ENCODE measurements at places on chromosomes 1 and 21.
A peak's percentile ranks its signal among the peaks of the same experiment; 100 is the strongest.

DNA sequence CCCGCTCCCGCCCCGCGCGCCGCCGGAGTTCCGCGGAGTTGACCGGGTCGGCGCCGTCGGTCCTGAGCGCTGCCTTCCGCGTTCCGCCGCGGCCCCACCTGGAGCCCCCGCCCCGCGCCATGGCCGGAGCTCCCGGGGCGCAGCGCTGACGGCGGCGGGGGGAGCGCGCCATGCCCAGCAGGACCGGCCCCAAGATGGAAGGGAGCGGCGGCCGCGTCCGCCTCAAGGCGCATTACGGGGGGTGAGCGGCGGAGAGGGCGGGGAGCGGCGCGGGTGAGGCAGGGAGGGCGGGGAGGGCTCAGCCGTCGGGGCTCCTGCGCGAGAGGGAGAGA lies 216 bp downstream of the PRKCZ start:
- DNase-seq, result no peak

DNA sequence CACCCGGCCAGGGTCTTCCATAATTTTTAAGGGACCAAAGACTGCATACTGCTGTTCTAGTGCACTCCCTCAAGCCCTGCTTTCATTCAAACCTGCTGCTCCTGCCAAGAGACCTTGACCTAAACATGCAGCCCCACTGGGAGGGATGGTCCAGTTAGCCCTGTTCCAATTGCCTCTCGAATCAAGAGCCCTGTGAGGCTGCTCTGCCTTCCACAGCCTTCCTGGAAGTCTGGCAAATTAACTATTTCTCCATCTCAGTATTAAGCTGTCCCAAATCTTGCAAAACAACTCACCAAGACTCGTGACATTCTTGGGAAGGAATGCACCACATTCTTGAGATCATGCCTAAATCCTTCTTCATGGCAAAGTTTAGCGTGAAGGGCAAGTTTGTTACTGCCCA lies 231.3 kb downstream of the C1orf94 start:
- no peak for DNase-seq

DNA sequence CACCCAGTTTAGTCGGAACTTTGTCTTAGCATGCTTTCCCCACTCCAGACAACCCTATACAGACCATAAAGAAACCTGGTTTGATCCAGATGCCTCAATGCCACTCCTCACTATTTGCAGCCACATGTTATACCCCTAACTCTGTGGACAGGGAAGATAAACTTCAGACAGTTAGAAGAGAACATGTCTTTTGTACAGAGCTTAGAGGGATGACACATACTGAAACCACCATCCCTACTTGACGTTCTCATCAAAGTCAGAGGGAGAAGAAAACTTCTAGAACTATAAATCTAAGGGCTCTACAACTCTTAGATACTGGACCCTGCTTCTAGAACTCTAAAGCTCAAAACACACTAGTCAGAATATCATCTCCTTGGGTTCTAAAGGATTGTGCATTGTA lies 3.7 kb downstream of the SYT6 start:
- no peak for DNase-seq

DNA sequence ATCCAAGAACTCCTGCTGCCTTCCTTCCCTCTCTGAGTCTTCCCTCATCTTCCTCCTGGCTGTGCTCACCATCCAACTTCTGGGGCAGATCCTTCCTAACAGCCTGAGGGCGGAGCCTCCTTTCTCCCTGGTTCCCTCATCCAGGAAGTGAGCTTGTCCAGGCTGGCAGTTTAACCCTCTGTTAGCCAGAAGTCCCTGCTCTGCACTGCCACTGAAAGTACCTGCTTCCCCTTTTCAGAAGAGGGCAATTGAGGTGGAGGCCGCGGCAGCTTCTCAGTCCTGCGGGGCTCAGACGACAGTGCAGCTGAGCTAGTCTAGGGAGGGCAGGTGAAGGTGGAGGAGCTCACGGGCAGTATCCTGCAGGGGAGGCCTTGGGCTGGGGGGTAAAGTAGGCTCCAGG lies 149.1 kb downstream of the FCRL5 start:
- peak; percentile 52 for DNase-seq

- DNase-seq, result no peak
Observed at GRCh38 chr21:17441370-17441769, 71.5 kb upstream of the CXADR start.

DNA sequence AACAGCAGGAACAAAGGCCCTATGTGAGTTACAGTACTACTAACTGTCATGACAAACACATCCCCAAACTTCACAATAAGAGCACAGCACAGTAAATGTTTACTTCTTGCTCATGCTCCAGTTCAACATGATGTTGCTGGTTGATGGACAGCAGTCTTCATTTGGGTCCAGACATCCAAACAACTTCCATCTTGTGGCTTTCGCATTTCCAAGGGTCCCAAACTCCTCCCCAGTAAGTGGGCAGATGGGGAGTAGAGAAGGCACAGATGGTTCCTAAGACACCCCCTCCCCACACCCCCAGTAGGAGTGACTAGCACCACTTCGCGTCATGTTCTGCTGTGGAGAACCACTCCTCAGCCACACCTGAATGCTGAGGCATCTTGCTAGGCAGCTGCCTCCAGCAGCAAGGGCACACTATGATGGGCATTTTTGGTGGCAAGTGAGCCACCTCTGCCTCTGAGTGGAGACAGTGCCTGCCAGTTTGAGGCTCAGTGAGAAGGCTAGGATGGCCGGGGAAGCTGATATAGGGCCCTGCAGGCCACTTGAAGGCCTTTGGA lies 32.7 kb upstream of the CD2 start:
- no peak for DNase-seq

DNA sequence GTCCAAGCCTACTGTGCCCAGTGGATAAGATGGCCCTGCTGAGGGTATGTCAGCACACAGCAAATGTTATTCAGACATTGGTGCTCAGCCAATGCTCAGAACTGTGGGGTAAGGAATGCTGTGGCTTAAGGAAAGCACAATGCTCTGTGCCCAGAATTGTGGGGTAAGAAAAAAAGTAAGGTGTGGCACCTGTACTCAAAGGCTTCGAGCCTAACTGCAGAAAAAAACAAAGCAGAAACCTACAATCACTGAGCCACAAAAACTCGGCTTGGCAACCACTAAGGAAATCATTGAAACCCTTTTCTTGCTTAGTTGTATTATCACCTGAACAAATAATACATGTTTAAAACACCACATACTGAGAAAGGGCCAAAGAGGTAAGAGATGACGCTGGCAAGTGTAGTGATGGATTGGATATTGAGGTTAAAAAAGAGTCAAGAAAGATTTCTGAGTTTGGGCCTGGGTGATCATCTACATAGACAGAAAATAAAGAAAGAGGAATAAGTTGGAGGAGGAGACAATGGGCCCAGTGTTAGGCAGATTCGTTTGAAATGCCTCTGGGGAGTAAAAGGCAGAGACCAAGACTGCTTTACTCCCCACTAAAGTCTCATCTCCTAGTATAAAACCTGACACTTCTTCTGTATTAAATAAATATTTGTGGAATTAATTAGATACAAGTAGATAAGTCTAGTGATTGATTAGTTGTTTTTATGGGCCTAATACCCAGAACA lies 25.9 kb upstream of the ATP1A1 start:
- DNase-seq, result no peak

DNA sequence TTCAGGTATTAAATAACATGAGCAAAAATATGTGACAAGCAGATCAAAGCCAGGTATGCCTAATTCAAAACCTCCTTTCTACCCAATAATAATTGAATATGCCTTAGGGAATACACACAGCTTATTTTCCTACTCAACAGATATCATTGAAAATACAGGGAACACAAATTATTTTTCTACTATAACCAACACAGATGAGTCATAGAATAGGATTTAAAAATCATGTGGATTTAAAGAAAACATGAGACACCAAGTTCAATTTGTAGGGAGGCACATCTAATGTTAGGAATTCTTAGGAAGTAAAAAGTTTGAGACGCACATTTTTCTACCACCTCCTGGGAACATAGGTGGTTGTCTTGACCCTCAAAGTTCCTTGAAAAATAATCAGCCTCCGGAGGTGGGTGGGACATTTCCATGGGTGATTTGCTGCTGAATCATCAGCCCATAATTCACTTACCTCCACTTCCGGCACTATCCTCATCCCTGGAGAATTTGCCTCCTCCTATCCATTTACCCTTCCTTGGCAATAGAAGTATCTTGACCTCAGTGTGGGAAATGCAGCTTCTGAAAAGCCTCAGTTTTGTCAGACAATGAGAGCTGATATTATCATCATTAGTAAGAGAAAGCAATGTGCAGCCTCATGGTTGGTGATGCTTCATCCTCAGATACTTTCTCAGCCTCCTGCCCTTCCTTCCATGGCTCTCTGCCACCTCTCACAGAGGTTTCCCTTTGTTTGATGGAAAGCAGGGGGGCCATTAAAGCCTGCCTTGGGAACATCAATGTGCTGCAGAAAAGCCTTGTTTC lies 33.5 kb upstream of the RGS4 start:
- no peak for DNase-seq

DNA sequence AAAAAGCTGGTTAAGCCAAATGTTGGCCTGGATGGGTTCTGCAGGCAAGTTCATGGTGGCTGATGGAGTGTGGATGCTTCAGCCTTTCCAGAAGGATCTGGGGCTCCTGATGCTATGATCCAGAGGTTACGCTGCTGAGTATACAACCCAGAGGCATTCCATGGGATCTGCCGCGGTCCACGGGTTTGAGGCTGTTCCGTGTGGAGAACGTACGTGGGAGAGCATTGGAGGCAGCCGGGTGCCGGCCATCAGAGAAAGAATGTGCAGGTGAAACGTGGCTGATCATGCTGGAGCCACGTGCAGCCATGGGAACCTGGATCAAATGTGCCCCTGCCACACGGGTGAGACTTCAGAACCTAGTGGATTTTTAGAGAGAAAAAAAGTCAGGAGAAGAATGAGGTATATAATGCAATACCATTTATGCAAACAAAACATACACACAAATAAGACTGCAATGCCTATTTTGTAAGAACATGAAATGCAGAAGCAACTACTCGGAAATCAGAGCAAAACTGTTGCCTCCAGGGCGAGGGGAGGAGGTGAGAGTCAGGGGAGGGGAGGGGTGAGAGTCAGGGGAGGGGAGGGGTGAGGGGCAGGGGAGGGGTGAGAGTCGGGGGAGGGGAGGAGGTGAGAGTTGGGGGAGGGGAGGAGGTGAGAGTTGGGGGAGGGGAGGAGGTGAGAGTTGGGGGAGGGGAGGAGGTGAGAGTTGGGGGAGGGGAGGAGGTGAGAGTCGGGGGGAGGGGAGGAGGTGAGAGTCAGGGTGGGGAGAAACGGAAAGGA lies 116.5 kb upstream of the C1orf174 start:
- no peak for DNase-seq

- no peak for DNase-seq
Observed at GRCh38 chr1:107689159-107689558, 275.8 kb downstream of the VAV3 start.

GRCh38 chr1:208537198-208537597 lies 293.0 kb upstream of the PLXNA2 start:
- DNase-seq, result no peak

- peak; percentile 28 for DNase-seq
Observed at GRCh38 chr1:41715441-41716095, 203.2 kb downstream of the HIVEP3 start.

- no peak for DNase-seq
Observed at GRCh38 chr1:41953291-41953690, 34.6 kb upstream of the HIVEP3 start.

- DNase-seq, result no peak
Observed at GRCh38 chr1:111983500-111983899, 6.0 kb downstream of the KCND3 start.

DNA sequence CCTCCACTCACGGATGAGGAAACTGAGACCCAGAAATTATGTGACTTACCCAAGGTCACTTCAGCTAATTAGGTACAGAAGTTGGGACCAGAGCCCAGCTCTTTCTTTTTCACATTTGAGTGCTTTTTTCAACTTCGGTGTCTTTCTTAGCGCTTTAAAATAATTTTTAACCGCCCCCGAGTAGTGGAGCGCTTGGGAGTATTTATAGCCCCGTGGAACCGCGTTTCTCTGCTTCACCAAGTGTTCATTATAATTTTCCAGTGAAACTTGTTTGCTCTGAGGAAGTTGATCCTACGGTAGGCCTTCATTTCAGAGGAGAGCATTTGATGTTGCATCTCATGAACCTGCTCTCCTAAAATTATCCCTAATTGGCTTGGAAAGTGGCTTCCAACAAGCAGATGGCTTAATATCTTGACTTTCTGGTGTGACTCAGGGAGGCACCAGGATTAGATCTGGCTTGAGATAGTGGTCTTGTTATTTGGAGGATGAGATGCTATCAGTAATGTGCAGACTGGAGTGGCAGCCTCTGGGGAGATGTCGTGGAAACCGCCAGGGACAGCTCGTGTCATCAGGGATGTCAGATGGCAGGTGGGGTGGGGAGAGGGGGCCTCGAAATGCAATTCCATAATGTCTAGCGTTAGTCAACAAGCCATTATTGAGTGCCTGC lies 321.3 kb downstream of the CAMTA1 start:
- DNase-seq, result no peak

GRCh38 chr1:55640708-55641473 lies 425.7 kb upstream of the USP24 start:
- DNase-seq, result peak; percentile 37

- DNase-seq, result peak; percentile 23
Observed at GRCh38 chr1:231387770-231388669, 34.1 kb downstream of the EGLN1 start.

- DNase-seq, result no peak
Observed at GRCh38 chr1:150798525-150798924, 9.5 kb downstream of the CTSK start.

GRCh38 chr1:50268049-50268448 lies 155.2 kb downstream of the DMRTA2 start:
- DNase-seq, result no peak

DNA sequence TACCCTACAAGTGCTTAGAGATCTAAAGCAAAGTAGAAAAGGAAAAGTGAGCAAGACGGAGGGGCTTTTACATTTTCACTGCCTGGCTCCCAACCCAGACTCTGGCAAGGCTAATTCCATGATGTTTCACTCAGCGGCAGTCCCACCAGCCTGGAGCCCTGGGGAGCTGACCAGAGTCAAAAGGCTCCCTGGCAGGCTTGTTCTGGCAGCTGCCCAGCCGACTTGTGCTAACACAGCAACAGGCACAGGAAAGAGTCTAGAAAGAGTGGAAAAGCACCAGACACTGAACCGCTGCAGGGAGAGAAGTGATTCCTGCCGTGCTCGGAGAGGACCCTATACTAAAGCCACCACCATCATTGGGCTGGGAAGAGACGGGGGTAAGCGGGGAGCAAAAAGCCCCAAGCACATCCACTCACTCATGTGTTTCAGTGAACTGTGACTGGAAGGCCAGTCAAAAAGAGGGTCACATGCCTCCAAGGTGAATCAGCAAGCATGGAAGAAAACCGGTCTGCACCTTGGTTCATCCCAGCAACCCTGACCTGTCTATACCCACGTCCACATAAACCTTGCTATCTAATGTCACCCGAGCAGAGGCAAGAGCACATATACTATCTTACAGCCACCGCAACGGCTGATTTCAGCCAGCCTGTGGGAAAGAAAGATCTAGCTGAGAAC lies 8.0 kb downstream of the SMIM12 start:
- no peak for DNase-seq

Measured in inflammatory macrophage treated with lipopolysaccharide for 4 hours (primary cell).